ENCODE measurements at places on chromosomes 7 and 10. TPM values are rescaled to one million over a fixed set of nuclear protein-coding genes. Genes with fewer than 3 reads are reported as not detected.

TPST1 gene
- 40.2 TPM for total RNA-seq

GRCh38 chr10:20132816-20133215 is 316.6 kb downstream of the PLXDC2 start:
- no peak for DNase-seq

DNA sequence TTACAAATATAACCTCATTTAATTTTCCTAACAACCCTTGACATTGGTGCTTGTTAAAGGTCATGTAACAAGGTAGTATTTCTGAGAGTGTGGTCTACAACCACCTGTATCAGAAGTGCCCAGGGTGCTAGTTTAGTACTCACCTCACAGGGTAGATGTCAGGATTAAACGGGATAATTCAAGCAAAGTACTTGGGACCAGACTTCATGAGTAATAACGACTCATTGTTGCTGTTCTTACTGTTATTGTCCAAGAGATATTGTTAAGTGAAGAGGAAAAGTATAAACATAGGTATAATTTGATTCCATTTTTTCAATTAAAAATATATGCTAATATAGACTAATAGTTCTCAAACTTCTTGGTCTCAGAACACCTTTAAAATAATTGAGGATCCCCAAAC is 179.3 kb downstream of the WNT2 start:
- peak; percentile 48 for DNase-seq

DNA sequence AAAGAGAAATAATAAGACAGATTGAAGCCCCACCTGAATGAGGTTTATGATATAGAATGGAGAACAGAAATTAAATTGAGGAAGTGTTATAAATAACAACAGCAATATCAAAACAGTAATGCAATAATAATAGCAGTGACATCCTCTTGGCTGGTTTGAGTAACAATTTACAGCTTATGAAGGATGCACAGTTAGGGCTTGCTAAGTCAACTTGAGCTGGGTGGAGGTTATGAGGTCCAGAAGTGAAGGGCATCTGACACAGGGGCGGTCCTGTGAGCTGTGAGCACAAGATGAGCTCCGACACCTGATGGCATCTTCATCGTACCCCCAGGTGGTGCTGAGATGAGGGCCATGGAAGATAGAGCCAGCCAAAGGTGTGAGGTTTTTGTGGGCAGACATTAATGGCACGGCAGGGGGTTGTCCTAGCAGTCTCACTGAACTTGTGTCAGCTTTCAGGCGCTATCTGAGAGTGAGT is 30.5 kb downstream of the ARHGAP22 start:
- no peak for DNase-seq

GRCh38 chr7:119482209-119482608 is 790.8 kb upstream of the KCND2 start:
- no peak for DNase-seq

GRCh38 chr10:97333601-97334369 is 744 bp downstream of the FRAT2 start:
- DNase-seq: peak; percentile 35

- no peak for DNase-seq
These were observed 36.3 kb downstream of the JAZF1 start for GRCh38 chr7:28144266-28144665.

DNA sequence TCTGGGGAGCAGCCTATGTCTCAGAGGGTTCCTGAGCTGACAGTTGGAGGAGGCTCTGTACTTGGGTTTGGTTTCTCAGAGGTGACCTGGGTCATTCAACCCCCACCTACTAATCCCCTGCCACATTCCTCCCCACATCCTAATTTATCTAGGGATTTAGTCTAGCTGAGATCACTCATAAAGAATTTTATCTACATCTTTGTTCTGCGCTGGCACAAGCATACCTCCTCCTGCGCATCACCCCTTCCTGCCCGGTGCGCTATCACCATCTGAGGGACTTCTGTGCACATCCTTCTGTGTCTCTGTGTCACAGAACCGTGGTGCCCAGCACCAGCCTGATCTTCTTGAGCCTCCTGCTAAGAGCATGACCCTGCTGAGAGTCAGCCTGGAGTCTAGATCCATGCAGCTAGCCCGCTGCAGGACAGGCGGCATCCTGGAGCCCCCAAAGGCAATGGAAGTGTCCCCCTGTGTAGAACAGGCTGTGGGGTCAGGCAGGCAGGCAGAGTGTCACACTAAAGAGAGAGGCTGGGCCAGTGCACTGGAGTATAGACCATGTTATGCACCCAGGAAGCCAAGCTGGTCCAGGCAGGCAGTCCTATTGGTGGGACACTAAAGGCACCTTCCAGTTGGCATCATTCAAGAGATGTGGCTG is 63.6 kb downstream of the ARHGAP22 start:
- DNase-seq: no peak
